ENCODE measurements at places on chromosomes 16 and 17.

DNA sequence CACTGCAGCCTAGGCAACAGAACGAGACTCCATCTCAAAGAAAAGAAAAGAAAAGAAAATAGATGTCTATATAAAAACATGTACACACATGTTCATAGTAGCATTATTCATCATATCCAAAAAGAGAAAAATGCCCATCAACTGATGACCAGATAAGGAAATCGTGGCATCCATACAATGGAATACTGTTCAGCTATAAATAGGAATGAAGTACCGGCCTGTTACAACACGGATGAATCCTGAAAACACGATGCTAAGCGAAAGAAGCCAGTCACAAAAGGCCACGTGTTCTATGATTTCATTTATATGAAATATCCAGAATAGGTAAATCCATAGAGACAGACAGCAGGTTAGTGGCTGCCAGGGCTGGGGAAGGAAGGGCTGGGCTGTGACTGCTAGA is 65.8 kb downstream of the TBC1D16 start:
- no peak for DNase-seq

GRCh38 chr17:395974-396373 is 43.4 kb upstream of the RPH3AL start:
- no peak for DNase-seq

DNA sequence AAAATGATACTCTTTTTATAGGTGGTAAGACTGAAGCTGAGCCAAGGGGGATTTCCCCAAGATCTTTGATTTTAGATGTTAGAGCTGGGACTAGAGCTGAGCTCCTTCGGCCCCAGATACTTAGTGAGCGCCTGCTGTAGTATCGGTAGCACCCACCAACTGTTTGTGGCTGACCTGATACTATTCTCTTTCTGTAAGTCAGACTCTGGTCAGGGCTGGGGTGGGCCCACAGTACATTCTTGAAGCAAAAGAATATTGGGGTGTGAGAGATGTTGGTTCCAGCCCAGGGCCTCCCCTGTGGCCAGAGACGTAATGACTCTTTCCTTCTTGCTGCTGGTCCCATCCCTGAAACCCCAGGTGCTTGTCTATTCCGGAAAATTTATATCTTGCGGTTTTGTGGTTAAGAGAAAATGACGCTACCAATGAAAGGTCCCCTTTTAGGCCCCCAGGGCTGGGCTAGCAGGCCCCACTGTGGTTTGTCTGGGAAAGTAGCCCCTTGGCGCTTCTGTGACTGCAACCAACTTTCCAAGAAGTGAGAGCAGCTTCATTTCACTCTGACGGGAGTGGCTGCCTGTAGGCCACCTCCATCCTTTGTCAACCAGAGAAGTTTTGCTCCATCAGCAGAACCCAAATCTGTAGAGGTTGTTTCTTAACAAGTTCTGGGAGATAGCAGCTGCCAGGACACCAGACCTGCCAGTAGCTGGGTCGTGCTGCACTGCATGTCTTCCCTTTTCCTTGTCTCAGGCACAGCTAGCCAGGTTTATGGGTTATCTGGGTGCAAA is 86.4 kb upstream of the LGALS9 start:
- peak; percentile 81 for DNase-seq

GRCh38 chr17:2075336-2076086 is 20.6 kb downstream of the HIC1 start:
- no peak for DNase-seq

DNA sequence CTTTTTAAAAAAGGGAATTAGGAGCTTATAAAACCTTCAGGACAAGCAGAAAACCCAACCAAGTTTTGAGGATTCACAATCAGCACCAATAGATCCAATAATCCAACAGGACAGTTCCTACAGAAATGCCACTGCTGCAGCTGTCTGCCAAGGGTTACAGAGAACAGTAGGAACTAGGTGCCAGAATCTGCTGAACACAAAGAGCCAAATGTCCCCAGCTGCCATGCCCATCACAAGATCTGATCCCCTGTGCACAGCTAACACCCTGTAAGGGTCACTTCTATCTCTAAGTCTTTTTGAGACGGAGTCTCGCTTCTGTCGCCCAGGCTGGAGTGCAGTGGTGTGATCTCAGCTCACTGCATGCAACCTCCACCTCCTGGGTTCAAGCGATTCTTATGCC is 262.3 kb downstream of the STX8 start:
- DNase-seq, result no peak

- no peak for DNase-seq
Observed at GRCh38 chr16:30367349-30368009, 2.8 kb downstream of the TBC1D10B start.

DNA sequence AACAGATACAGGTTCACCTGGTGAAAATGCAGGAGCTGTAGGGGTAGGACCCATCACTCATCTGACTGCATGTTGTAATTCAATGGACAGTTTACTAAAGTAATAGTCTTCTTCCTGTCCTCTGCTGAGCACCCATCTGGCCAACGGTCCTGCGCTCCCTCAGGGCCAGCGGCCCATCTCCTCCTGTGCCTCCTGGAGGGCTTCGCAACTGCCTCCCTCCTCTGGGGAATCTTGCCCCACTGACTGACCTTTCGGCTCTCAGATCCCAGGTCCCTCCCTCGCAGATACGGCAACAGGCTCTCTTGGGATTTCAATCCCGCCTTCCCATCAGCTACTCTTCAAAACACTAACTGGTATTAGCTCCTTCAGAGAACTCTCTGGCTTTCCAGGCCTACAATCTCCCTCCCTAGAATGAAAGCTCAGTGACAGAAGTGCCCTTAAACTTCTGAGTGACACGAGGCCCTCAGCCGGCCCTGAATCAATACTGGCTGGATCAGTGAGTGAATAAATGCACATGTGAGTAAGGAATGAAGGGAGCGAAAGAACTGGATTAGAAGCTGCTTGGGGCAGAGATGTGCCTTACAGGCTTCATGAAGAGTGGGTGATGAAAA is 1.3 kb downstream of the PEMT start:
- no peak for DNase-seq

DNA sequence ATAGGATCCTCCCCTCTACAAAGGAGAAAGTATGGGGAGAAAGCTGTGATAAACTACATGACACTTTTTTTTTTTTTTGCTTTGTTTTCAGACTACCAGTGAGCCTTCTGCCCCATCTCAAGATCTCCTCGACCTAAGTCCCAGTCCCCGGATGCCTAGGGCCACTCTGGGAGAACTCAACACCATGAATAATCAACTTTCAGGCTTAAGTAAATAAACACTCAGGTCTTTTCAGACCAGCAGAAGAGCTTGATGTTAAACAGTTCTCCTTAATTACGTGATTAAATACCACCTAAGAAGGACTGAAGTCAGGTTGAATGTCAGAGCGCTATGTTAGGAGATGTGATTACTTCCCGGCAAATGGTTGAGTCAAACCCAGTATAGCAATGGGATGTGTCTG is 31.4 kb downstream of the COX11 start:
- DNase-seq, result no peak

DNA sequence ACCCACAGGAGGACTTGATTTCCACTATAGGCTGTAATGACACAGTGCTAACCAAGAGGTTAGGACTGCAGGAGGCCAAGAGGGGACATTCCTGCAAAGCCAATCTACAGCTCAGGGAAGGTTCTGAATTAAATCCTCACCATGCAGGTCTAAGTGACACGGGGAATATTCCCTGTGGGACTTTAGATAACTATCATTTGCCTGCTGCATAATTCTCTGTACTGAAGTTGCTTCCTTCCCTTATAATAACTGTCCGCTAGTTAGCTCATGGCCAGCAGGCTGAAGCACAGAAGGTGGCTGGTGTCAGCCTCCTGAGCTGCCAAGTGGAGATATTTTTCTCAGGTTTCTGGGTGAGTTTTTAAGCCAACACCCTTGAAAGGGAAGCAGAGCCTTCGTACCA is 74.6 kb upstream of the SOX9 start:
- DNase-seq, result no peak
